Activated CD8-positive, alpha-beta memory T cell treated with anti-CD3 and anti-CD28 coated beads, Interleukin-2, amount 10 ng/mL, durations not matched to agents 7 days and 5 days (primary cell): ENCODE measurements at places on chromosomes 6 and 20.

GRCh38 chr20:4507288-4507719 lies 214.4 kb upstream of the PRND start:
- no peak for DNase-seq

- peak; percentile 31 for DNase-seq
Measured at GRCh38 chr20:44028003-44028730, 113.5 kb downstream of the TOX2 start.

- DNase-seq, result no peak
Measured at GRCh38 chr6:5403609-5404008, 142.3 kb downstream of the FARS2 start.

DNA sequence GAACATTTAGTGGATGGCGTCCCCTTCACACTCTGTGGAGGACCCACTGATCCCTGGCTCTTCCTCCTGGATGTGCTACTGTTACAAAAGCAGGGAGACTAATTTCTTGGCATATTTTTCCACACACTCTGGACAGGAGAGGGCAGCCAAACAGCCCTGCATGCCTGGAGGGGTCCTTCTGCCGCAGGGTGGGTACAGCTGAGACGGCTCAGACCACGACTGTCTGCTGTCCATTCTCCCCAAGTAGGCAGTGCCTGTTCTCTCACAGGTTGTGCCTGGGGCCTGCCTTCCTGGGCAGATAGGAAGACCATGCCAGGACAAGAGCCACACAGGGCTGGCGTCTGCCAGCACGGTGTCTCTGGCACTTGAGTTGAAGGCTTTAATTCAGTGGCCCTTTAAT lies 260.1 kb downstream of the FOXC1 start:
- no peak for DNase-seq

DNA sequence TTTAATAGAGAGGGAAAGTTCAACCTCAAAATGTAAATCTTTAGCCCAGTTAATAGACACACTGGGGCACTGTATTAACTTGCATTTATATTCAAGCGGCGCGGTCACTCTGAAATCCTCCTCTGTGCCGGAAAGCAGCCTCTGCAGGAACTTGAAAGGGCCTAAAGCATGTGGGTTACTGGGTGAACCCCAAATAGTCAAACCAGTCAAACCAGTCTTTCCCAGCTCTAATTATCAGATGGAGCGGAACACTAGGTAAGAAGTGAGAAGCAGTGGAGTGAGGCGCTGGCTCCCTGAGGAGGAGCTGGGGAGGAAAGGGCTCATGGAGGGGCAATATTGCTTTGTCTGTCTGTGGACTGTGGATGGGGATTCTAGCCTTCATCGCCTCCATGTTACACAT lies 531.3 kb downstream of the QKI start:
- DNase-seq, result no peak

- DNase-seq, result no peak
Measured at GRCh38 chr6:136640132-136640915, 90.1 kb upstream of the MAP7 start.

GRCh38 chr6:44925100-44925739 lies 402.9 kb upstream of the RUNX2 start:
- peak; percentile 53 for DNase-seq

DNA sequence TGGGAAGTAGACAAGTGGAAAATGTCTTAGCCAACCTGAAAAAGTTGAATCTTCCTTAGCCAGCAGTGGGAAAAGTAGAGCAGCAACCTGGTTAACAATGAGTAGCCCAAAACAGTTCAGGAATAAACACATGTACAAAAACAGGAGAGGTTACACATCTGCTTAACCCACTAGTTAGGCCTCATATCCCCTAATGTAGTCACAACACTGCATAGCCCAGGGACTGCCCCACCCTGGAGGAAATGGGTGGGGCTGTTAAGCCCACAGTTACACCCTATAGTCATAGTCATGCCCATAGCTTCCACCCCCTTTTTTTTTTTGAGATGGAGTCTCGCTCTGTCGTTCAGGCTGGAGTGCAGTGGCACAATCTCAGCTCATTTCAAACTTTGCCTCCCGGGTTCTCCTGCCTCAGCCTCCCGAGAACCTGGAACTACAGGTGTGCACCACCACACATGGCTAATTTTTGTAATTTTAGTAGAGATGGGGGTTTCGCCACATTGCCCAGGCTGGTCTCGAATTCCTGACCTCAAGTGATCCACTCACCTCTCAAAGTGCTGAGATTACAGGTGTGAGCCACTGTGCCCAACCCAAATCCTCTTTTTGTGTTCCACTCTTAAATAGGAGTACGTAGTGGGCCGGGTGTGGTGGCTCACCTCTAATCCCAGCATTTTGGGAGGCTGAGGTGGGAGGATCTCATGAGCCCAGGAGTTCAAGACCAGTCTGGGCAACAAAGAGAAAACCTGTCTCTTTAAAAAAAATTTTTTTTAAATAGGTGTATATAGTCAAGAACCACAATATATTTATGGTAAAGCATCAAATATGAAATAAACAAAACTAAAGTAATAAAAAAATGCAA lies 24.5 kb downstream of the ILRUN start:
- peak; percentile 91 for DNase-seq

DNA sequence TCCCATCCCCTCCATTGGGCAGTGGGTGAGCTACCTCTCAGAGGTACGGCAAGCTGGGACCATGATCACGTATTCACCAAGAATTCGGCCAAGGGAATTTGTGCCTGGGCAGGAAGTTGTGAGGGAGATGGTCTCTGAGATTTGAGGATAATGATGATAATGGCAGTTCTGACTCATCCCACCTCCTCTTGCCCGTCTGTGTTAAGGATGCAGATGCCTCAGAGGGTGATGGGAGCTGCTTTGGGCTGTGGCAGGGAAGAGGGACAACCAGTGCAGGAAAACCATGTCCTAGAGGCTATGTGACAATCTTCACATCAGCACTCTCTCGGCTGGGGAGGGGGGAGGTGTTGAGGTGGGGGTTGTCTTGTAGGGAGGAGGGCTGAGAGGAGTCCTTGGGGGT lies 4.3 kb downstream of the TGM6 start:
- no peak for DNase-seq

- no peak for DNase-seq
Measured at GRCh38 chr6:116564921-116565872, 6.1 kb upstream of the RWDD1 start.

DNA sequence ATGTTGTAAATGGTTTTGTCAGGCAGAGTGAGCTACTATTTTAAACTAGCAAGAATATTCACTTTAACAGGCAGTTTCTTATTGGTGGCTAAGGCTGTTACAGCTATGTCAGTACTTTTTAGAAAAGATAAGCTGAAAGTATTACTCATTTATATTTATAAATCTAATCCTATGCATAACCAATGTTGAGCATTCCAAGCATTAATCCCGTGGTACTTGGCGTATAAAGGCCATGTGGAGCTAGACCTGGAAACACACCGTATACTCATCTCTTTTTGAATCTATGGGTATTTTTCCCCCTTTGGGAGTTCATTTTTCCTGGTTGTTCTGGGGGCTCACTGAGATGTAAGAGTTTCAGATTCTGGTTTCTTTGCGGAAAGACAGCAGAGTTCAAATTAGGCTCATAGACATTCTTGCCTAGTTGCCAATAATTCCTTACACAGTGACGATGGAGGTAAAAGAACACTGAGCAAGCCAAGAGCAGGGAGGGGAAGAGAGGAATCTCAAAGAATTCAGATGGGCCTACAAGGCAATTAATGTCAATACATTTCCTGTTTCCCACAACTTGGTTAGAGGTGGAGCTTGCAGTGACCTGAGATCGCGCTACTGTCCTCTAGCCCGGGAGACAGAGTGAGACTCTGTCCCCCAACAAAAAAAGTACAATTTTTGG lies 211.5 kb downstream of the SOX4 start:
- no peak for DNase-seq

- DNase-seq, result peak; percentile 73
Measured at GRCh38 chr6:89368107-89368506, 15.6 kb upstream of the UBE2J1 start.

DNA sequence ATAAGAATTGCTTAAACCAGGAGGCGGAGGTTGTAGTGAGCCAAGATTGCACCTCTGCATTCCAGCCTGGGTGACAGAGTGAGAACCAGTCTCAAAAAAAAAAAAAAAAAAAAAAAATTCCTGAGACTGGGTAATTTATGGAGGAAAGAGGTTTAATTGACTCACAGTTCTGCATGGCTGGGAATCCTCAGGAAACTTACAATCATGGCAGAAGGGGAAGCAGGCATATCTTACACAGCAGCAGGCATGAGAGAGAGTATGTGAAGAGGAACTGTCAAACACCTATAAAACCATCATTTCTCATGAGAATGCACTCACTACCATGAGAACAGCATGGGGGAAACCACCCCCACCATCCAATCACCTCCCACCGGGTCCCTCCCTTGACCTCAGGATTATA lies 1.8 kb upstream of the FKBP1A start:
- DNase-seq, result no peak

- DNase-seq, result no peak
Measured at GRCh38 chr20:61801857-61802442, 263.7 kb downstream of the TAF4 start.
